ENCODE measurements at places on chromosomes 11 and 22.

DNA sequence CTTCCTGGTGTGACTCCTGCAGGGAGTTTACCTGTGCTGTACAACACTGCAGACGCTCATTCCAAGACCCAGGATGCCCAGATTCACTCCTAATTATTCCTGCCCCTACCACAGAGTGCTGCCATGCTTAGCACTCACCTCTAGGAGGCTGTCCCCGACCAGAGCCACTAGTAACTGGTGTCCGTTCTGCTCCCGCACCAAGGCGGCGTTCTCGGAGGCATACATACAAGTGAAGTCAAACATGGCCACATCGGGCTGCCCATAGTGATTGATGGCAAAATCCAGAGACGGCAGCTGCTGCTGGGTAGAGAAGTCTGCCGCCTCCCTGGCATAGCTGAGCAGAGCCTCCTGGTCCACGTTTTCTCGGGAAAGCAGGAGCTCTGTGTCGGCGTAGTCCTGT is 122.3 kb upstream of the BID start:
- peak; percentile 70 for DNase-seq

- DNase-seq, result no peak
Measured at GRCh38 chr11:116861539-116861938, 24.1 kb upstream of the APOA1 start.

- DNase-seq, result peak; percentile 80
Measured at GRCh38 chr11:95363708-95364107, 132.7 kb upstream of the SESN3 start.

- DNase-seq, result no peak
Measured at GRCh38 chr11:24286238-24286637, 210.6 kb upstream of the LUZP2 start.

DNA sequence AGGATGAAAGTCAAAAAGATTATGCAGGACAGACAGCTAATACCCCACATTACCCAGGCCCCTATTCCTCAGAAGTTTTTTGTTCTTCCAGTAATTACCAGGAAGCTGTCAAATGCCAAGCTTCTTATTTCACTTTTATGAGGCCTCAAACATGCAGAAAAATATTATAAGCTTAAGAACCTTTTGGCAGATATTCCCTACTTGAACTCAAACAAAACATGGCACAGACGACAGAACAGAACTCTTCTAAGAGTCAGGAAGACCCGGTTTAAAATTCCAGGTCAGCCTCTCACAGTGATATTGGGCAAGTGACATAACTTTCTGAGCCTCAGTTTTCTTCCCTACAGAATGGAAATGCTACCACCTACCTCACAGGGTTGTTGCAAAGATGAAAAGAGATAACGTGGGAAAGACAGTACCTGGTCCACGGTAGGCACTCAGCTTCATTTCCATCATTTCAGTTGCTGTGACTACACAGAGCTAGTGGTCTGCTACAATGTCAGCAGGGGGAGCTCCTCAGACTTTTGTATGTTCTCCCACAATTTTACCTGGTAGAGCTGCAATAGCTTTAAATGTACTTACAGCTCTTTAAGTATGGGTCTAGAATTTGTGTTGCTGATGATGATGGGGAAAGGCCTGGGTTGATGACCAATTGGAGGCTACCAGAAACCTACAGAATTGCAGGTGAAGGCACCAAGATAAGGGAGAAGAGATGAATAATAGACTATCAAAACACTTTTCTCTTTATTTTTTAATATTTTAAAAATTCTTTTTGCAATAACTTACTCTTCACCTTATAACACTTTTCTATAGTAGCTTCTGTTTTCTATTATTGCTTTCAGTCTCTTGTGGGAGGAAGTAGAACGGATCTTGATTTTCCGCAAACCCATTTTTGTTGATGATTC is 98.3 kb upstream of the CHRM4 start:
- peak; percentile 68 for DNase-seq

DNA sequence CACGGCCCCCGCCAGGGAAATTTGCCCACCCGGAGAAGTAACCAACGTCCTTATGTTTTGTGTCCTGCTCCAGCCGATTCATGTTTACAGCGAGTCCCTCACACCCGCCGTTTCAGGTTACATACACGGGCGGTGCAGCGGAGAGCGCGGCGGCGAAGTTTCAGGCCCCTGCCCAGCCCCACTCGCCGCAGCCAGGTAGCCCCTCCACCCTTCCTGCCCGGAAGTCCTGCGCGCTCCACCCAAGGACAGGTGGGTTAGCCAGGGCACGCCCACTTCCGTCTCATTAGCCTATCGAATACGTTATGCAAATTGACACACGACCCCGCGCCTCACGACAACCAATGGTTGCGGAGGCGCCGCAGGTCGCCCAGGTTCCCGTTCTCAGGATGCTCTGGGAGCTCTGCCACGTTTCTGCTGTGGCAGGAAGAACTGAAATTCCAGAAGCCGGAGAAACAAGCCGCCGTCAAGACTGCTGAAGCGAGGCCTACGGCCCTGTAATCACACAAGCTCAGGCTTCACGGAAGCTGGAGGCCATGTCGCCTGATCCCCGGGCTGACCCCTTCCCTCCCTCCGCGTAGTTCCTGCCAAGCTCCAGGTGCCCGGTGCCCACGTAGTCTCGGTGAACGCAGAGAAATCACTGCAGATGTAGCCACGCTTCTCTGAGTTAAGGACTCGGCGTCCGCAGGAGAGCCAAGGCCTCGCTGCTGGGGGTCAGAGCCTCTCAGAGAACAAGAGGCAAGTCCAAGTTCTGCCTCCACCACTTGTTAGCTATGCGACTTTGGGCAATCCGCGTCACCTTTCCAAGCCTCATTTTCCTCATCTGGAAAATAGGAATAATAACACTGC is 22.4 kb upstream of the MYH9 start:
- peak; percentile 97 for DNase-seq

GRCh38 chr11:32231909-32232493 is 141.1 kb downstream of the RCN1 start:
- DNase-seq, result peak; percentile 64

- no peak for DNase-seq
Measured at GRCh38 chr11:45390407-45390806, 104.3 kb upstream of the SYT13 start.

DNA sequence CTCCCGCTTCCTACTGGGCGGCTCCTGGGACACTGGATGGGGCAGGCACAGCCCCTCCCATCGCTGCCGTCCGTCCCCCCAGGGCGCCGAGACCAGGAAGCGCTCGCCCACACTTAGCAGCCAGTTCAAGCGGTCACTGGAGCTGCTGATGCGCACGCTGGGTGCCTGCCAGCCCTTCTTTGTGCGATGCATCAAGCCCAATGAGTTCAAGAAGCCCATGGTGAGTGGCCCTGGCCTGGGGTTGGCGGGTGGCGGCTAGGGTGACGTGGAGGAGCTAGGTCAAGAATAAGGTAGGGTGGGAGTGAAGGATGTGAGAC is 44.6 kb downstream of the MYO7A start:
- no peak for DNase-seq

DNA sequence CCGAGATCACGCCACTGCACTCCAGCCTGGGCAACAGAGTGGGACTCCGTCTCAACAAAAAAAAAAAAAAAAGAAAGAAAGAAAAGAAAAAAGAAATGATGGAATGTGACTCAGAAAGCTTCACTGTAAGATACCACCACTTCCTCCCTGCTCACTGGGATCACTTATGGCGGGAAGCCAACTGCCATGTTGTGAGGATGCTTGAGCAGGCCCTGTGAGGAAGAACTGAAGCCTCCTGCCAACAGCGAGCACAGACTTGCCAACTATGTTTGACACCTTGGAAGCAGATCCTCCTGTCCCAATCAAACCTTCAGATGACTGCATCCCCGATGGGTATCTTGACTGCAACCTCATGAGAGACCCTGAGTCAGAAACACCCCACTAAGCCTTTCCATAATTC is 8.3 kb downstream of the SEC14L6 start:
- no peak for DNase-seq

- no peak for DNase-seq
Measured at GRCh38 chr11:78432058-78432515, 14.5 kb upstream of the GAB2 start.

DNA sequence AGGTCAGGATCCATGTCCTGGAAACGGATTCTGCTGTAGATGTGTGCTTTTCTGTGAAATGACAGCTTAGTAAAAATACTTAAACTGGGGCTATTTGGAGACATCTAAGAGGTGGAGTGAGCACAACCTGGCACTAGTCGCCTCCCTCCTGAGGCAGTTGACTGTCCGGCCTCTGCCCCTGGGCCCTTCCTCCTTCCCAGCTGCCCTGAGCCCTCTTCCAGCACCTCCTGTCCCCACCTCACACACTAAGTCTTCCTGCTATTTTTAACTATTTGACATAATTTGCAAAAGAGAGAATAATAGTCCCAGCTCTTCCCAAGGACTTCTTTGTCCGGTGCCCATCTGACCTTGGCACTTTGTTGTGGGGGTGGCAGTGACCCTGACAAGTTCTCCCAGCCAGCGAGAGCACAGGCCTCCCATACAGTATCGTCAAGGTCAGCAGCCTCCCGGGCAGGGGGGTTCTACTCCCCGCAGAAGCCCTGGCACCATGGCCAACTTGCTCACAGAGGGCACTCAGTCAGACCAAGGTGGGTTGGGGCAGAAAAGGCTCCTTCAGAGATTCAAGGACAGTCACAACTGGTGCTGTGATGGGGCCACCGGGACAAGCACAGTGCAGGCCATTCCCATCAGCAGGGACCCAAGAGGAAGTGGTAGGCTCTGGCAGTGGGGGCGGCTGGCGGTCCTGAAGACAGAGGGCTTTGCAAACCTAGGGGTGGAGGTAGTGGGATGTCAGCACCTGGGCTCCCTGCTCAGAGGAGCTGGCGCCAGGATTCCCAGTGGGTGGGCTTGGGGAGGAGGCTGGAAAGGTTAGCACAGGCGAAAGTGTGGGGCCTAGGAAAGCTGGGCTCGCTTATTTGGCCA is 5.5 kb upstream of the NEAT1 start:
- no peak for DNase-seq

GRCh38 chr11:44605965-44606364 is 40.5 kb downstream of the CD82 start:
- DNase-seq, result no peak

DNA sequence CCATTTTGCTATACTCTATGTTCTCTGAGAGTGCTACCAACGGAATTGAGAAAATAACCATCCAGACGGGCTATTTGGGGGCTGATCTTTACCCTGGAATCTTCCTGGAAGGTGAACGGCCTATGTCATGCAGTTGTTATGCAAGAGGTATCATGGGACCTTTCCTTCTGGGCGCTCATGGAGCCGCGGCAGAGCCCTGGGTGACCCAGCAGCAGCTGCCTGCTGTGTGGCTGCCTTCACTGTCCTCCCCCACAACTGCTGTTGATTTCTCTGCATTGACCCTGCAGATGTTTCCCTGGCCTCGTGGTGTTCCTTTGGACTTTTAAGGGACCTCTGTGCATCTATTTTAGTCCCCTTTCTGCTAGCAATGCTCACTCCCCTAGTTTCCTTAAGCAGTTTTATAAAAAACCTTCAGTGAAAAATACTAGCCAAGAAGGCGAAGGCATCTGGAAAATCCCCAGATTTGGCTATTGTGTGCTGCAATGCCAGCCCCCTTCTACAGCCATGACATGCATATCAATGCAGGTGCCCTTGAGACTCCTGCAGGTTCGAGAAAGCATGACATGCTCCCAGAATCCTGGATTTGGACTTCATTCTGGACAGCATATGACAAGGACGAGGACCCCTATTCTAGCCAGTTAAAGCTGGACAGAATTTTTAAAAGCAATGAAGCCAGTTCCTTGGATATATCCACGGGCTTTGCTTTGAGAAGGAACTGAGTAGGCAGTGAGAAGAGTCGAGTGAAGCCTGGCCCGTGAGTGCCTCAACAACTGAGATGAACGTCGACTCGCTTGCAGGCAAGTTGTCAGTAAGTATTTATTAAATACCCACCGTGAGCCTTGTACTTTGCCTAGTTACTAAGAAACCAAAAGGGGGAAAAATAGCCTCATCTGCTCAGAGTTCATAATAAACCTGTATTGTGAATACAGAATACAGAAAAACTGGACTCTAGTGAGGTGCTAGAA is at the start of gene SLC25A18:
SLC25A18 (plus strand) TSS at position 593 of the 965 bp plus-strand sequence. CDS start 16,447 bp downstream, outside the sequence.
- peak; percentile 63 for DNase-seq

DNA sequence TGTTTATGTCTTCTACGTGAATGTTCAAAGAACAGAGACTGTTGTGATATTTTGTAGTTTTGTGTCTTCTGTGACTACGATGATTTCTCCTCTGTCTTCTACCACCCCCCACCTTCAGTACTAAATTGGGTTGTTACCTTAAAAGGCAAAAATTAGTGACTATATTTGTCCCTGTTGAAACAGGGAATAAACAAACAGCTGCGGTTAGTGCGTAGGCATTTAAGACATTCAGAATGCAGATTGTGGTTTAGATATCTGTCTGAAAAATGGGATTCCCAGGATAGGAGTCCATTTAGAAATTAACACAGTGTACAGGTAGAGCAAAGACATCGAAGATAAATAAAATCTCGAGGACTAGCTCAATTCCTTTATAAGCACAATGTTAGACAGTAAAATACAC is 15.6 kb upstream of the ARHGAP42 start:
- DNase-seq, result no peak

DNA sequence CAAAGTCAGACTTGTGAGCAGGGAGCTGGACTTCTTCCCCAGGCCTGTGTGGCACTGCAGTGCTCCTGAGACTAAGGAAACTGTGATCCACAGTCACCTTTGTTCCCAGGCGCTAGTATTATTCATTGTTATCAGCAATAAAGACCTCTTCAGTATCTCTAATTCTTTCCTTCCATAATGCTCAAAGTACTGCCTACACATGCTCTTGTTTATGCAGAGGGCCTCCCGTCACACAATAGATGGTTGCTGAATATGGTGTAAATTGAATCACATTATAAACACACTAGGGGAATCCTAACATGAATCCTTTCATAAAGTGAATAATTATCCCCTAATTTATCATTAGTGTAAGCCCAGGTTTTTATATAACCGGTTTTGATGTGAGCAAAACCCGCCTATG is 493.3 kb downstream of the BUD13 start:
- DNase-seq, result no peak

DNA sequence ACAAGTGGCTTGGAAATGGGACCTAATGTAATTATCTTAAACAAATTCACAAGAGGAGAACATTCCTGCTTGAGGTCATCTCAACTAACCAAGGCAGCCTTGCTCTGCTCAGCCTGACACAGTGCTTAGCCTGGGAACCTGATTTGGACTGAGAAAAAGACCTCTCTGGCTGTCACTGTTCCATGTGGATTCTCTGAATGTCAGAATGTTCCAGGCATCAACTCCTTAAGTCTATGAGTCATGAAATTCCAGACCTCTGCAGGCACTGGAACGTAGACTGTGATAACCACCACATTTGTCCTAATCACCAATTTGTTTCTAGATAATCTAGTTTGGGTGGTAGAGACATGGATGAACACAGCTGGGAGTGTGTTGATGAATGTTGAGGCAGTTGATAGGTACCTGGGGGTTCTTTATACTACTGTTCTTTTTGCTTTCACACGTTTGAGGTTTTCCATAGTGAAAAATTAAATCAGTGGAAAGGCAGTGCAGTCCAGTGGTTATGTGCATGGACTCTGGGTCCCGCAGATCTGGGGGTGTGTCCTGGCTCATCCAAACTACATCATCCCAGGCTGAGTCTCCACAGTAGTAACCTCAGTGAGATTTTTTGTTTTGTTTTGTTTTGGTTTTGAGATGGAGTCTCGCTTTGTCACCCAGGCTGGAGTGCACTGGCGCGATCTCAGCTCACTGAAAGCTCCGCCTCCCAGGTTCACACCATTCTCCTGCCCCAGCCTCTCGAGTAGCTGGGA is 269.6 kb downstream of the MN1 start:
- no peak for DNase-seq

Data from iPS-NIHi11 (cell line).